ENCODE measurements at places on chromosomes 3 and 15.

GRCh38 chr3:129240436-129240835 is 9.0 kb upstream of the COPG1 start:
- no peak for DNase-seq

DNA sequence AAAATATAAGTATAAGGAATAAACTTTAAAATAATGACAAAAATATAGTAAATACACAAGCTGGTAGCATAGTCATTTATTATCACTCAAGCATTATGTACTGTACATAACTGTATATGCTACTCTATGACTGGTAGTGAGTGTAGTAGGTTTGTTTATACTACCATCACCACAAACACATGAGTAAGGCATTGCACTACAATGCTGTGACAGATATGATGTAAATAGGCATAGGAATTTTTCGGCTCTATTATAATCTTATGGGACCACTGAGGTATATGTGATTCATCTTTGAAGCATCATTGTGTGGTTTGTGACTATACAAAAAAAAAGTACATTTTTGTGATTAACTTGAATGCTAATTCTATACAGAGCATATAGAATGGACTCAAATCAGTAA is 35.3 kb upstream of the FBN1 start:
- no peak for DNase-seq

DNA sequence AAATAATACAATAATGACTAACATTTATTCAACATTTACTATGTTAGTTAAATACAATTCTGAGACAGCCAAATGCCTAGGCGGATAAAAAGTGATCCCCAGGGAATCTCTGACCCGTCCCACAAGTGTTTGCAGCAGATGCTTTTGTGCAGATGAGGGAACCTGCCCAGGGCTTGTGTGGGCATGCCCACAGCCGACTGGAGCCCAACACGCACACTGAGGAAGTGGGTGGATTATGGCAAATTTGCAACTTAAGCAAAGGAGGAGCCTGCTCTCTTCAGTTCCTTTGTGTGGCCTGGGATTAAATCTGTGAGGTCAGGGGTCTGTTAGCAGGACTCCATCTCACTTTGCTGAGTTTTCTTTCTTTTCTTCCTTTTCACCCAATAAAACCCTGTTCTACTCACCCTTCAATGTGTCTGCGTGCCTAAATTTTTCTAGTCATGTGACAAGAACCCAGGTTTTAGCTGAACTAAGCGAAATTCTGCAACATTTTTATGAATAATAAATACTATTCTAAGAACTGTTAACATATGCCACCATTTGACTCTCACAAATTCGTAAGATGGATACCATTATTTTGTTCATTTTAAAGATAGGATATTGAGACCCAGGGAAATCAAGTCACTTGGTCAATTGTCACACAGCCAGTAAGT is 13.9 kb upstream of the RTP1 start:
- DNase-seq = no peak

DNA sequence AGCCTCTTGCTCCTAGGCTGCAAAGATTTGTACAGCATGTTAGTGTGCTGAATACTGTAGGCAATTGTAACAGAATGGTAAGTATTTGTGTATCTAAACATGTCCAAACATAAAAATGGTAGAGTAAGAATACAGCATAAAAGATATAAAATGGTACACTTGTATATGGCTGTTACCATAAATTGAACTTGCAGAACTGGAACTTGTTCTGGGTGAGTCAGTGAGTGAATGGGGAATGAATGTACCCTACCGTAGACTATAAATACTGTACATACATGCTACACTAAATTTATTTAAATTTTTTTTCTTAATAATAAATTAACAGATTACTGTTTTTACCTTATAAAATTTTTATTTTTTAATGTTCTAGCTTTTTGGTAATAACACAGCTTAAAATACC is 858.7 kb downstream of the ROBO2 start:
- no peak for DNase-seq

DNA sequence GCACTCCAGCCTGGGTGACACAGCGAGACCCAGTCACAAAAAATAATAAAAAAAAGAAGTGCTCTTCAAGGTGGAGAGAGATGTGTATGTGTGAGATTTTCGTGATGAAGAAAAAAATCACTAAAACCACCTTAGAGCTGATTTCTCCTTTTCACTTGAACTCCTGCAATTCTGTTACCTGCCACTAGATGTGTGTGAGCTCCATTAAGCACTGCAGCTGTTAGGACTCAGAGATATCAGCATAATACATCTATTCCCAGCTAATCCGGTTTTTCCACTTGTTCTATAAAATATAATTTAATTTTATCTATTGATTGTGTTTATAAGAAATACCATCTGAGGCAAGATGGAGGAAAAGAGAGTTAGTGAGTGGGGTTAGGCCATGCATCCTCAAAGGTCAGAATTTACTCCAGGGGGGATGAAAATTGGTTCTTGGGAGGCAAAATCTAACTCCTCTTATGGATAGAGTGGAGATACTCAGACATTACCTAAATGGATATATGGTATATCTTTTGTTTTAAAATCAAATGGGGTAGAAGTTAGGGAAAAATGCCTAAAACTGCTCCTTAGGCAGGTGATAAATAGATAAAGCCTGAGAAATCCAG is 152.7 kb downstream of the IL20RB start:
- DNase-seq = no peak

GRCh38 chr3:191008074-191008473 is 145.6 kb upstream of the GMNC start:
- no peak for DNase-seq

GRCh38 chr3:105626739-105627138 is 242.1 kb downstream of the CBLB start:
- DNase-seq = no peak

DNA sequence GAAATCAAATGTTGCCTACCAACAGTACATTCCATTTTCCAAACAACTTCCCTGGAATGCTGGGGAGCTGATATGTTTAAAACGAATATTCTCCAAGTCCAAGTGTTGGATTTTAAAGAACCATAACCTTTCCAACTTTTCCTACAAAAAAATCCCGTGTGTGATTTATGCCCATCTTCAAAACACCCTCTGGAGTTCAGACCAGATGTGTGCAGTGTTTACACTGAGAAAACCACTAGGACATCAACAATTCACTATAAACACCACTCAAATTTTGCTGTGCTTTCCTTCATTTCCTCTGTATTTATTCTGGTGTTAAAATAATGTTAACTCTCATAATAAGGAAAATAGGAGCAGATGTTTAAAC is 2.4 kb downstream of the VGLL4 start:
- DNase-seq = no peak

DNA sequence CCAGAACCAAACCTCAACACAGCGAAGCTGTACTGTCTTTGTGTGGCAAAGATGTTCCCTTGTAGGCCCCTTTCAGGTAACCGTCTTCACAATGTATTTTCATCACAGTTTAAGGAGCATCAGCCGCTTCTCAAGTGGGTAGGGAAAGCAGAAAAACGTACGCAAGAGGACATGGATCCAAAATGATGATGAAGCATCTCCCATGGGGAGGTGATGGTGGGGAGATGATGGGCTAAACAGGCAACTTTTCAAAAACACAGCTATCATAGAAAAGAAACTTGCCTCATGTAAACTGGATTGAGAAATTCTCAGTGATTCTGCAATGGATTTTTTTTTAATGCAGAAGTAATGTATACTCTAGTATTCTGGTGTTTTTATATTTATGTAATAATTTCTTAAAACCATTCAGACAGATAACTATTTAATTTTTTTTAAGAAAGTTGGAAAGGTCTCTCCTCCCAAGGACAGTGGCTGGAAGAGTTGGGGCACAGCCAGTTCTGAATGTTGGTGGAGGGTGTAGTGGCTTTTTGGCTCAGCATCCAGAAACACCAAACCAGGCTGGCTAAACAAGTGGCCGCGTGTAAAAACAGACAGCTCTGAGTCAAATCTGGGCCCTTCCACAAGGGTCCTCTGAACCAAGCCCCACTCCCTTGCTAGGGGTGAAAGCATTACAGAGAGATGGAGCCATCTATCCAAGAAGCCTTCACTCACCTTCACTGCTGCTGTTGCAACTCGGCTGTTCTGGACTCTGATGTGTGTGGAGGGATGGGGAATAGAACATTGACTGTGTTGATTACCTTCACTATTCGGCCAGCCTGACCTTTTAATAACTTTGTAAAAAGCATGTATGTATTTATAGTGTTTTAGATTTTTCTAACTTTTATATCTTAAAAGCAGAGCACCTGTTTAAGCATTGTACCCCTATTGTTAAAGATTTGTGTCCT is 60.0 kb downstream of the AAGAB start:
- DNase-seq = no peak

- DNase-seq = no peak
These were observed 7.5 kb downstream of the CSNK1G1 start for GRCh38 chr15:64348455-64348854.
